ENCODE measurements at places on chromosomes 12 and 14. TPM values are rescaled to one million over a fixed set of nuclear protein-coding genes. Genes with fewer than 3 reads are reported as not detected.

FAM90A1 gene
- total RNA-seq, result 0.16 TPM

MYF6 gene
- not detected for total RNA-seq

CPM gene
- total RNA-seq, result 8.2 TPM

SPTB gene
- total RNA-seq, result 0.08 TPM

A2M gene
- total RNA-seq, result 86.9 TPM

FAIM2 gene
- 0.04 TPM for total RNA-seq

GRCh38 chr14:21203470-21204166 lies 47.8 kb upstream of the OR5AU1 start:
- no peak for ATAC-seq

GRCh38 chr12:64526859-64527258 lies 74.9 kb downstream of the TBK1 start:
- ATAC-seq, result no peak

GRCh38 chr12:91171476-91171875 lies 11.1 kb downstream of the DCN start:
- no peak for ATAC-seq

GRCh38 chr14:32702562-32702961 lies 236.1 kb upstream of the NPAS3 start:
- ATAC-seq, result peak; percentile 69

GRCh38 chr12:80086025-80086424 lies 13.3 kb upstream of the OTOGL start:
- no peak for ATAC-seq

GRCh38 chr12:6695313-6696045 lies 5.1 kb downstream of the PIANP start:
- no peak for ATAC-seq

- ATAC-seq, result no peak
These were observed 24.0 kb downstream of the FAM222A start for GRCh38 chr12:109737631-109738030.

DNA sequence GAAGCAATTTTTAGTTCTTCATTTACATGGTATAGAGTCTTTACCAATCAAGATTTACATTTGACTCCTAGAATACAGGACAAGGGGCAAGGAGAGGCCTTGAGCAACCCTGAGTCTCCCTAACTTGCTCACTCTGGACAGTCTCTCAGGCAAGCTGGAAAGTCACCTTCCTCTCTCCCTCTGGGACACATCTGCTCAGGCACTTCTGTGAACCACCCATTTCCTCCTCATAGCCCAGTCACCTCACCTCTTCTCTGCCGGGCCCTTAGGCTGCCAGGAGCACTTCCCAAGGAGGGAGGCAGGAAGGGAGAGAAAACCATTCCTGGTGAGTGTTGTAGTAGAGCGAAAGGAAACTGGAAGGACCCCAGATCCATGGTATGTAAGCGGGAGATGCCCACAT lies 202.8 kb downstream of the TTC7B start:
- ATAC-seq, result no peak

DNA sequence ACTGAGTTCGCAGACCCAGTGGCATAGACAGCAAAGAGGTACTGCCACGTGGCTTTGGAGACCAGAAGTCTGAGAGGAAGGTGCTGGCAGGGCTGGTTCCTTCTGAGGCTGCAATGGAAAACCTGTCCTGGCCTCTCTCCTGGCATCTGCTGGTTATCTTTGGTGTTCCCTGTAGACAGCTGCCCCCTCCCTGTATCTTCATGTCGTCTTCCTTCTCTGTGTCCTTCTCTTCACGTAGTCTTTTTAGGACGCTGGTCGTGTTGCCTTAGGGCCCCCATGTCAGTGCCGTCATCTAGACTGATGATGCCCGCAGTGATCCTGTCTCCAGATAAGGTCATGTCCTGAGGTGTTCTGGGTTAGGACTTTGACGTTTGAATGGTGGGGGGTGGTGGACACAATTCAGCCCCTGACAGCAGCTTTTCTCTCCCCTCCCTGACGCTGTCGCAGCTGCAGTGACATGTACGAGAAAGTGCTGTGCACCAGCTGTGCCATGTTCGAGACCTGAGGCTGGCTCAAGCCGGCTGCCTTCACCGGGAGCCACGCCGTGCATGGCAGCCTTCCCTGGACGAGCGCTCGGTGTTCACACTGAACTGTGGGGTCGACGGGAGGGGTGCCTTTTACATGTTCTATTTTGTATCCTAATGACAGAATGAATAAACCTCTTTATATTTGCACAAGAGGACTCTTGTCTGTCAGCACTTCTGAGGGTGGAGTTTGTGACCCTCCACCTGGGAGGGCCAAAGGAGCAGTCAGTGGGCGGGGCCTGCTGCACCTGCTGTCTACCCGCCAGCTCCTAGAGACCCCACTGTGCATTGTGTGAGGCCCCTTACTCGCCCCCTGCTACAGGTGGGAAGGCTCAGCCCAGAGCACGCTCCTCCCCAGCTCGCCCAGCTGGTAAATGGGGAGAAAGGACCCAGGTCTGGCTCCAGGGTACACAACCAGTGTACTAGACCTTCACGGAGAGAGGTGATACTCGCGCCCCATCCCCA lies 6.3 kb downstream of the SIVA1 start:
- ATAC-seq, result no peak

- peak; percentile 84 for ATAC-seq
These were observed 378.3 kb downstream of the BCL11B start for GRCh38 chr14:98893675-98894074.

- no peak for ATAC-seq
These were observed 92.2 kb downstream of the DYRK2 start for GRCh38 chr12:67740711-67741110.

DNA sequence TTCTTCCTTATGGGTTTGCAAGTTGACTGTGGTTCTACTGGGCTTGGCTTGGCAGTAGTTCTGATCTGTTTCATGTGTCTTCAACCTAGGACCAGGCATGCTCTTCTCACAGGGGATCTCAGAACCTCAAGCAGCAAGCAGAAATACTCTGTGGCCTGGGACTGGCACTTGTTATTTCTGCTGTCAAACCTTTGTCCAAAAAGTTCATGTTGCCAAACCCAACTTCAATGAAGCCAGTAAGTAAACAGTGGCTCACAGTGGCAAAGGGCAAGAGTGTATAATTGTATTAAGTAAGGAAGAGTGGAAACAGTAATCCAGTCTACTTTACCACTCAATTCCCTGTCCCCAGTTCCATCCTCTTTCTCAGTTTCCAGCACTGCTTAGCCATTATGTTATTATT lies 15.7 kb upstream of the HMGA2 start:
- ATAC-seq, result no peak

GRCh38 chr14:101881426-101881825 lies 82.9 kb upstream of the DYNC1H1 start:
- ATAC-seq, result no peak

- no peak for ATAC-seq
These were observed 34.8 kb upstream of the PMCH start for GRCh38 chr12:102232446-102232845.

GRCh38 chr14:52730709-52731111 lies 744 bp downstream of the STYX start:
- no peak for ATAC-seq

DNA sequence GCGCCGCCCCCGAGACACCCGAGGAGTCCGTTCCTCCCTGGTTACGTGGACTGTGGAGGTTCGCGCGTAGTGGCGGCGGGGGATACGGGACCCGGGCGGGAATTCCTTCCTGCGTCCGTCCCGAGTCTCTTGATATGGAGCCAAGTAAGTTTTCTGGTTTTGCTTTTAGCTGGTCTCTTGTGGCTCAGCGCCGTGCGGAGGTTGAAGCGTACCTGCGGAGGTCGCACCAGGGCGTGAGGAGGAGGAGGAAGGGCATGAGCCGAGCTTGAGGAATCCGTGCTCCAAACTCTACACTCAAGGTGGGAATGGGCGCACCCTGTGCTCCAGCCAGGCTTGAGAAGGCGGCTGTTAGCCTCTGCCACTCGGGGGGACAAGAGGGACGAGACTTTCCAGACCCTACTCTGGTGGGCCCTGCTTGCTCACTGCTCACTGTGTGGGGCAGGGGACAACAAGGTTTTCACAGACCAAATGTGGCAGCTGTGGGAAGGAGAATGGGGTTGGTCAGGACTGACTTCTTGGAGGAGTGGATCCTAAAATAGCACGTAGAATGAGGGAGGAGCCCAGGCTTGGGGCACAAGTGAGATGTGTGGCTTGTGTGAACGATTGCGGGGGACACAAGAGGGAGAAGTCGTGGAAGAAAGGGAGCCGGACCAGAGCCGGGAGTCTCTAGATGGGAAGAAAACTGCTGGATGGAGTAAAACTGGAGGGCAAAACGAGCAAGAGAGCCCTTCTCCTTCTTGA lies 577 bp downstream of the ATG101 start:
- peak; percentile 4 for ATAC-seq

- ATAC-seq, result no peak
These were observed 50.2 kb downstream of the ARL6IP4 start for GRCh38 chr12:123030686-123031085.

GRCh38 chr12:109715310-109716091 lies 1.9 kb downstream of the FAM222A start:
- no peak for ATAC-seq
